ENCODE measurements at places on chromosomes 5 and 9.

- no peak for DNase-seq
These were observed 395.9 kb downstream of the PSAT1 start for GRCh38 chr9:78692871-78693270.

GRCh38 chr9:93082841-93083411 lies 13.1 kb upstream of the CARD19 start:
- DNase-seq, result no peak

DNA sequence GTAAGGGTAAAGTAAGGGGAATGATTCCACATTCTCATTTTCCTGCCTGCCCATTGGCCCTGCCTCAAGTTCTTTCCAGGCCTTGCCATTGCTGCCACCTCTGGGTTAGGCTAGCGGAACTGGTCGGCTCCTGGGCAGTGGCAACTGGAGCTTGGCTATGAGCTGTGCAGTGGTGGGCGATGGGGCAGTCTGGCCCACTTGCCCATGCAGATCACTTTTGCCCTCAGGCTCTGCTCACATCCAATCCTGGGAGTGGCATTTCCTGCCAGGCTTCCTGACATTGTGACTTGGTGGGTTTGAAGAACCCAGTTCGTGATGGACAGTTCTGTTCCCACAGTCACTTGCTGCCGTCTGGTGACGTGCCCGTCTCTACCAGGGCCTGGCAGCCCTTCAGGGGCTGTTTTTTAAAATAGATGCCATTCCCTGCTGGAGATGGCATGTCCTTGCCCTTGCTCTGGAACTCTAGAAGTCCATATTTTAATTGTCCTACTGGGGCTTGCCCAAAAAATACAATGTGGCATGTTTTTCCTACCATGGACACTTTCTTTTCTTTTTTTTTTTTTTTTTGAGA lies 86.1 kb downstream of the FGF18 start:
- DNase-seq, result no peak

- no peak for DNase-seq
These were observed 56.2 kb downstream of the GAS1 start for GRCh38 chr9:86891091-86891490.

DNA sequence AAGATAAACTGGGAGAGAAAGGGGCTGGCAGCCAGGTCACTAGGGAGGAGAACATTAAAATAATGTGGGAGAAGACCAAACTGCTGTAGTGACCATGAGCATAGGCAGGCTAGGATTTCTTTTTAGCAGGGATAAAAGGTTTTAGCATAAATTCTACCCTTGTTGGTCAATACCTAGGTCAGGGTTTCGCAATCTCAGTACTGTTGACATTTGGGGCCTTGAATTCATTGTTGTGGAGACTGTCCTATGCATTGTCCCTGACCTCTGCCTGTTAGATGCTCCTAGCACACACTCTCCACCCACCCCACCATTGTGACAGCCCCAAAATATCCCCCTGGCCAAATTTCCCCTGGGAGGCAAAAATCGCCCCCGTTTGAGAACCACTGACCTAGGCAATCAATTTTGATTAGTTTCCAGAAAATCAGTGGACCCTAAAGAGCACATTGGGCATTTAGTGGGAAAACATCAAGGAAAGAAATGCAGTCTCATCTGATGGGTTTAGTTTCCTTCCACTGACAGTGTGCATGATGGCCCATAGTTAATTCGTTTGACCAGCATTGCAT lies 181.4 kb downstream of the NTRK2 start:
- no peak for DNase-seq

- DNase-seq, result no peak
These were observed 30.8 kb downstream of the RASGRF2 start for GRCh38 chr5:80990971-80991370.

- no peak for DNase-seq
These were observed 3.2 kb downstream of the FAT2 start for GRCh38 chr5:151587796-151588555.

GRCh38 chr9:38090170-38090569 lies 21.1 kb upstream of the SHB start:
- no peak for DNase-seq

DNA sequence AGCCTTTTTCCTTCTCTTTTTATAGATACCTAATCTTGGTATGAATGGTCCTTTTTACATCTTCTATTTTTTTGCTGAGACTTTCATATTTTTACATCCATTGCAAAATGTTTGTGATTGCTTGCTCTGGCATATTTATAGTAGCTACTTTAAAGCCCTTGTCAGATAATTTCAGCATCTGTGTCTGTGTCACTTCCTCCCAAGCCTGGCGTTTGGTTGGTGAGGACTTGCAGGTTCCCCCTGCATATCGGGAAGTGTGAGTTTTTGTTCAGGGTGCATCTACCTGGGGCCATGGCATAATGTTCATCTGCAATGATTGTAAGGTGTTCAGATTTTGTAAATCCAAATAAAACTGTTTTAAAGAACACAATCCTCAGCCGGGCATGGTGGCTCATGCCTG lies 8.9 kb downstream of the FBXW5 start:
- DNase-seq, result no peak

DNA sequence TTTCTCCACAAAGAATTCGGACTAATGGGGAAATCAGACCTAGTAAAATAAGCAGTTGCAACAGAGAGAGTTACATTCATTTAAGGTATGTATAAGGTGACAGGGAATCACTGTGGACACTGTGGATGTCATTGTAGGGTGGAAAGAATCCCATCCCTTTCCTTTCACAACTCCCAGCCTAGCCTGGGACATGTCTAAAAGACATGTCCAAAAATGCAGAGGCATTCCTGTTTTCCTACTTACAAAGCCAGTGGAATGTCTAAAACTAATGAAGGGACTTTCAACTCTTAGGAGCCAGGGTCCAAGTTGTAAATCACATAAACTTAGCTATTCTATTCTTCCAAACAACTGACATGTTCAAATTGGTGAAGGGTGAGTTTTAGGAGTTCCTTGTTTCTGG lies 511.0 kb downstream of the PRELID2 start:
- DNase-seq, result no peak

DNA sequence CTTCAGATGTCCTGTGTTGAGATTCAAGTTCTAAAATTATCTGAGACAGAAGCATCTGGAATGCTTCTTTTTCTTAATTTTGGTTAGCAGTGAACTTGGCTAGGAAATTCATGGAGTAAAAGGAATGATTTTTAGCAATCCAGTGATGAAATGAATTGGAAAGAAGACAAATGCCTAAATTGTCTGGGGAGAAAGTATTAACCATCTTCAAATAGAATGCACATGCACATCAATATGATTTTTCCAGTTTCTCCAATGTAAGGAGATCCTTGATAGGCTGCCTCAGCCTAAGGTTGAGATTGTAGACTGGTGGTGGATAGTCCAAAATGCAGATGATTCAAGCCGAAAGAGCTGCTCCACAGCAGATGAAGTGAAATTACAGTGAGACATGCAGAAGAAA lies 106.7 kb downstream of the PCSK5 start:
- no peak for DNase-seq

DNA sequence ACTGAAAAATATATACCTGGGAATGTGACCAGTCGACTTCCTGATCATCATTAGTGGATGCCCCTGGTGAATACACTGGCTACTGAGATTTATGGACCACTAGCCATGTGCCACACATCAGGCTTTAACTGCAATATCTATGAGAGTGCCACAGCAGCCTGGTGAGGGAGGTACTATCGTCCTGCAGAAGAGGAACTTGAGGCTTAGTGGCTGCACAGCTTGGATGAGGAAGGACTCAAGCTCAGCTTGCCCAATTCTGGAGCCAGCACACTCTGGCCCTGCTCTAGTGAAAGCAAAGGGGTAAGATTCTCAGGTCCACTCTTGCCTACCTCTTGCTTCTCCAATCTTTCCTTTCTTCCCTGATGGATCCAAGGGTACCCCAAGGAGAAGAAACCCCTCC lies 129.3 kb downstream of the ENTREP1 start:
- DNase-seq, result no peak

DNA sequence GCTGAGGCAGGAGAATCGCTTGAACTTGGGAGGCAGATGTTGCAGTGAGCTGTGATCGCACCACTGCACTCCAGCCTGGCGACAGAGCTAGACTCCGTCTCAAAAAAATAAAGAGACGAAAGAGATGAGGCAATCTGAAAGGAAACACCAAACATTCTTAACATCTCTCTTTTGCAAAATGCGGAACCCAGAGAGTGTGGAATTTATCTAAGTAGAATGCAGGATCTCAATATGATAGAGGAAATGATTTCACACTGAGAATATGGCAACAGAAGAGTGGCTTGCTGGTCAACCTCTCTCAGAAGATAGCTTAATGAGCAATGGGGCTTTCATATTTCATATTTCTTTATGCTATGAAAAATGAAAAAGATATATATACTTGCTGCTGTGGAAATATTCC lies 33.4 kb upstream of the PCA3 start:
- DNase-seq, result no peak

DNA sequence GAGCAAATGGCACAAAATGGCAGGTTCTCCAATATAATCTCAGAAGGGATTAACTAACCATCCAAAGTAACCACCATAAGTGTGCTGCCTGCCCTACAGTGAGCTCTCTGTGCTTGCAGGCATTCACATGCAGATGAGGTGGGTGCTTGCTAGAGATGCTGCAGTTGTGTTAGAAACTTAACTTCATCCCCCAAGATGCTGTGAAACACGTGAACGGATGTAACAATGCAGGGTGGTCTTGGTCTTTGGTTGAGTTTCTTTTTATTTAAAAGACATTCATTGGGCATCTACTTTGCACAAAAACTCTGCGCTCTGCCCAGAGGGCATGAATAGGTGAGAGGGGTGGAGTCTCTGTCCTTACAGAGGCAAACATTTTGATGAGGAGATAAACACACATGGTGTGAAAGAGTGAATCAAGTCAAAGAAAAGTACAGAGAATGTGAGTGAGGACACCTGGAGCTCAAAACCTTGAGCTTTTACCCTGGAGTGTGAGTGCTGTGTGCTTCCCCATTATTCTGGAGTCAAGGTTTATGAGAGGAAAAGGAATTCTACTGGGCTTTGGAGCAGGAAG lies 143.9 kb upstream of the DAP start:
- no peak for DNase-seq

DNA sequence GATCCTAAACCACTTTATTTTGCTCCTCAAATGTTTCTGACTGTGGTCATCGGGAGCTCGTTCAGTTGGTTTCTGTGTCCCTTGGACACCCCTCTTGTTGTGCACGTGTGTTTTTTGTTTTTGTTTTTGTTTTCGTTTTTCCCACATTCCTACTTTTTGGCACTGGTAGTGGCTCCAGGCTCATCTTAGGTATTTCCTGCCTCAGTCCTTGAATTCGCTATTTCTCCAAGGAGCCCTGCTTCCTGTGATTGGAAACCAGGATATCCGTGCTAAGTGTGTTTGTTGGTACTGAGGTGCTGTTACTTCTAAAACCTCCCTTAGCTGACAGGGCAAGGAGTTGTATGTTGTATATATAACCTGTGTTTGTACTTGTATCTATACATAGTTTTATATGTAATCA lies 5.9 kb downstream of the HMCN2 start:
- DNase-seq, result no peak

GRCh38 chr5:111618623-111619271 lies 106.4 kb upstream of the STARD4 start:
- no peak for DNase-seq

- no peak for DNase-seq
These were observed 132.2 kb upstream of the TARS1 start for GRCh38 chr5:33308586-33308985.

- no peak for DNase-seq
These were observed 45.4 kb upstream of the TDRD7 start for GRCh38 chr9:97366476-97366875.

DNA sequence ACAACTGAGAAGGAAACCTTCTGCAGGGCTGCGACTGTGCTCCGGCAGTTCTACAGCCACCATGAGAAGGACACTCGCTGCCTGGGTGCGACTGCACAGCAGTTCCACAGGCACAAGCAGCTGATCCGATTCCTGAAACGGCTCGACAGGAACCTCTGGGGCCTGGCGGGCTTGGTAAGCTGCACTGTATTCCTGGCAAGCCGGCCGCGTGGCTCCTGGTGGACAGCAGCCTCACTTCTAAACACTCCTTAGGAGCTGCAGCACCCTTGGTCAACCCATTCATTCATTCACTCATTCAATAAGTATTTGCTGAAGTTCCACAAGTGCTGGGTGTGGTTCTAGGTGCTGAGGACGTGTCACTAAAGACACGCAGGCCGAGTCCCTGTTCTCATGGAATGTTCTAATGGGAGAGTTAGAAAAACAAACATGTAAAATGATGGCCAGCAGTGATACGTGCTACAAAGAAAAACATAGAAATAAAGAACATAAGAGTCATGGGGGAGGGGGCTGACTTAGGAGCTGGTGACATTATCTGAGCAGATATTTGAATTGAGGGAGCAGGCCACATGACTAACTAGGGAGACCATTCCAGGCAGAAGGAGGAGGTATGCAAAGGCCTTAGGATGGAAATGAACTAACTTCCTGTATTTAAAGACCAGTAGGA lies 6.1 kb downstream of the IL4 start:
- no peak for DNase-seq

GRCh38 chr5:172482156-172483020 lies 28.1 kb upstream of the SH3PXD2B start:
- no peak for DNase-seq

DNA sequence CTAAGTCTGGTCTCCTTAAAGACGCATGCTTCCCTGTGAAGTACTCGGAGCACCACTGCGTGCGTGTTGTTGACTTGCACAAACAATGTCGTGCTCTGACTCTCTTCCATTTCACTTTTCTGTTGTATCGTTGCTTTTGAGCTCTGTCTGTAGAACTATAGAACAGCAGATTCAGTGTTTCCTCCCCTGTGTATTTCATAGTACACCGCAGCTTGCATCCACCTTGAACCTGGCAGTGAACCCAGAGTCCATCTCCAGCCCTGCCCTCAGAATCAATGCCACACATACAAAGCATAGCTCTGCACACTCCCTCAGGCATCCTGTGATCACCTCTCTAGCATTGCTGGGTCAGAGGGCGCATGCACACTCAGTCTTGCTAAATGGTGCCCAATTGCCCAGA lies 37.2 kb upstream of the ADAMTS2 start:
- DNase-seq, result no peak

DNA sequence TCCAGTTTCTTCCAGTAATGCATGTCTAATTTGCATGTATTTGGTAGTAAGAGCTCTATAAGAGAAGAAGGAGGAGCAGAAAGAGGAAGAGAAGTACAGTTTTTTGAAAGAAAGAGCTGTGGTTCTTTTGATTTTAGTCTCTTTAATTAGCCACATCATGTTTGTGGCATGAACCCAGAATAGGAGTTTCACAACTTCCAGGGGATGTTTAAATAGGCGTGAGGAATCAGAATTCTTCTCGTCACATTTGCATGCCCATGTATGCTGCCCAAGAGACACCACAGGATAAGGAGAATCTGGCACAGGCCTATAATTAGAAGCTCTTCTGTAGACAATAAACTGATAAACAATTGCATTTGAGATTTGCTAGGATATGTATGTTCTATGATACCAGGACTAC lies 78.7 kb downstream of the GAS1 start:
- no peak for DNase-seq

- DNase-seq, result no peak
These were observed 52.5 kb downstream of the CDKL3 start for GRCh38 chr5:134314443-134314842.

GRCh38 chr9:13432904-13433303 lies 153.4 kb upstream of the MPDZ start:
- DNase-seq, result no peak

- DNase-seq, result no peak
These were observed 151.8 kb upstream of the RAD23B start for GRCh38 chr9:107131108-107131799.

- no peak for DNase-seq
These were observed 205.5 kb upstream of the SLC24A2 start for GRCh38 chr9:19994296-19994695.
